ENCODE measurements at places on chromosomes 13 and 19.
A peak's percentile ranks its signal among the peaks of the same experiment; 100 is the strongest.

- no peak for DNase-seq
These were observed 129.3 kb downstream of the KCNRG start for GRCh38 chr13:50144246-50145160.

DNA sequence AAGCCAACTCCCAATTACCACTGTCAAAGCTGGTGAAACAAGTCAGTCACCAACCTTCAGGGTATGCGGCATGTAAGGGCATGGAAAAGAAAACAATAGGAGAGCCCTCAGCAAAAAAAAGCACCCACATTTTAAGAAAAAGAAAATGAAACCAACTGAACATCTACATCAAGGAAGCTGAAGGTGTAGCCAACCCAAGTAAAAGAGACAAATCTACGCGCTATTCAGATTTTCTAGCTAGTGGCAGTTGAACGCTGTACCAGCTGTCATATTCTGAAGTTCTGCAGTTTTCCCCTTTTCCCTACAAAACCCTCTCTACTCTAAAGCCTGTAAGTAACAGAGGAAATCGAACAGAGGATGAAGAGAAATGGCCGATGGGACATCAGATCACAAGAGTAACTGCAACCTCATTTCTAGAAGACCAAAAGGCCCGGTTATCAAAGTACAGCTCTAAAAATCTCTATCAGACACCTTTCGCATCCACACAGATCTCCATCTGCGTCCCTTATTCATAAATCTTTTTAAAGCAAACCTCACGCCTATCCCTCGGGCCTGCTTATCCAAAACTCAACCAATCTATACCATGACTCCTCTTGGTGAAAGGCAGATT is 1.4 kb downstream of the MYCBP2 start:
- no peak for DNase-seq

- no peak for DNase-seq
These were observed 6.3 kb downstream of the SMIM24 start for GRCh38 chr19:3474010-3474409.

DNA sequence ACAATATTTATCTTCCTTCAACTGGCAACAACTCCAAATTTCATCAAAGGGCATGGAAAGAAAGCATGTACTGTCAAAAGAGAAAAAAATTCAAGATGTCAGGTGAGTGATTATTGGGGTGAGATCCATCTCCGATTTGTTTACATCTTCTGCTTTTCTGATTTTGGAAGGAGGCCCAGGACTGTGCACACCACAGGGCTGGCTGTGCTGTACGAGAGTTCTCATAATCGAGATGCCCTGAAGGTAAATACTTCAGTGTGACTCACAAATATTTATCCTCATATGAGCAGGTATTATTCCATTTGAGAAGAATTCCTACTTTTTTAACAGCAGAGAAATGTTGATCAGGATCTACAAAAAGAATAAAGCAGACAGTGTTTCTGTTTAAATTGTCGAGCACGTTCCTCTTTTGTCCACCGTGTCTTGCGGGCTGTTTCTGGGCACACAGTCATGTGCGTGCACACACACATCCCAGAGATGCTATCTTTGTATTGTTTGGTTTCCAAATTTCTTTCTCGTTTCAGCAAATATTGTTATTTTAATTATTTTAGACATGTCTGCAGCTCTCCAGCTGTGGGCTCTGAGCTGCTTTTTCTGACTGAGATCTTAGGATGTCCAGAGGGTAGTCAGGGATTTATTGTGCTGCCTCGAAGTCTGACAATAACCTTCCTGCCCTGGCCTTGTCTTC is 103.8 kb downstream of the KL start:
- no peak for DNase-seq

DNA sequence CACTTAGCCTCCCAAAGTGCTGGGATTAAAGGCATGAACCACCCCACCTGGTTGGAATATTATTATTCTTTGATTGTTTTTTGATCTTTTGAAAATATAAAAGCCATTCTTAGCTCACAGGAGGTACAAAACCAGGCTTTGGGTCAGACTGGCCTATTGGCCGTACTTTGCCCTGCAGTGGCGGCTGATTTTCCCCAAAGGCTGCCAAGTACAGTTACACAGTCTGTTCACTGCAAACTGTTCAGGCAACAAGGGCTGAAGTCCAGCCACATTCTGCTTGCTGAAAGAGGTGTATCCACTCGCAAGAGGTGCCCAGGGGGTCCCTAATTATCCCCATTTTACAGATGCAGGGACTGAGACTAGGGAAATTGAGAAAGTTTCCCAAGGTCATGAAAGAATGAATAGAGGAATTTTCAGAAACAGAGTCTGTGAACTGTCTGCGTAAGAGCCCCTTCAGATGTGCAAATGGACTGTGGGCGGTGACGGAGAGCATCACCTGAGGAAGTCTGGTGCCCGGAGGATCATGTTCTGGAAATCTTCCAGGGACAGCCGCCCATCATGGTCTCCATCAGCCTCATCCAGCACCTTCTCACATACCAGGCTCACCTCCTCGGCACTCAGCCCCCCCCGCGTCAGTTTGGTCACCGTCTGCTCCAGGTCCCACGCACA is 9.0 kb downstream of the CIB3 start:
- no peak for DNase-seq

DNA sequence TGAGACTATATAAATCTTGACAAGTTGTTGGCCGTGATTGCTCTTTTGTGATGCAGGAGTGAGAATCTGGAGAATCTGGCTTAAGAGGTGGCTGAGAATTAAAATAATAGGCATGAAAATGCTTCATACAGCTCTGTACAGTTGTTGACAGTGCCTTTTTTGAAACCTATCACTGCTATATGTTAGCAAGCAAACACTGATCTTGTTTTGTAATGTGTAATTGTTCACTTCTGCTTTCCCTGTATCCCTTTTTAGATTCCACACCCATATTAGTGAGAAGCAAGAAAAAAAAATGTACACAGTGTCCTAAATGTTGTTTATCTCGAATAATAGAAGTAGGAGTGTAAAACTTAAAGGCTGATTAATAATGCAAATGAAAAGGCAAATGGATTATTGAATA is 31.1 kb downstream of the ITM2B start:
- no peak for DNase-seq

DNA sequence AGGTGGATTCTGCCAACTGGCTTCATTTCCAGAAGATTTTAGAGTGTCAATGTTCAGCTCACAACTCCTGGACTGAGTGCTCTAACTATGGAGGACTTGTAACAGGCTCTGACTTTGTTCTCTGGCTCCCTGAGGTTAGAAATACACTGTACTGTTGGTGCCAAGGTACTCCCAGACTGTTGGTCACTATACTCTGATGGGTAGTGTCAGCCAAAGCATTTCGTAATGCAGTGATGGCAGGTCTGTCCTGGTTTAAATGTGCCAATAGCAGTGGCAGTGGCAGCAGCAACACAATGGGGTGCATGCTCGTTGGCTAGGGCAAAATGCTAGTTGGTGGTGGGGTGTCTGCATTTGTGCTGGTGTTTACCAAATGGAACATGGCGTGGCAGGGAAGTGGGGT is 472.2 kb downstream of the TDRD3 start:
- no peak for DNase-seq

DNA sequence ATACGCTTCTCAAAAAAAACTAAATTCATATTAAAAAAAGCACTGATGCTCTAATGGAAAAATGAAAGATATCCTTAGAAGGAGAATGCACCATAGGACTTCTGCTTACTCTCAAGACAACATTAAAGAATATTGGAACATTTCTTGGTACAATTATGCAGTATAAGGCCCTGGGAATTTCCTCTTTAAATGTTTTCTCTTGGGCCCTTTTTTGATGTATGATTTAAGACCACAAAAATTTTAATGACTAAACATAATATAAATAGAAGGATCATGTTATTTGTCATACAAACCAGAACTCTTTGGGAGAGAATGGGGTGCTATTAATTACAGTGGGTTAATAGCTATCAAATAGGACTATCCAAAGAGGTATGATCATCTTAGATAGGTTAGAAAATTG is 403.7 kb downstream of the FGF14 start:
- DNase-seq = no peak

DNA sequence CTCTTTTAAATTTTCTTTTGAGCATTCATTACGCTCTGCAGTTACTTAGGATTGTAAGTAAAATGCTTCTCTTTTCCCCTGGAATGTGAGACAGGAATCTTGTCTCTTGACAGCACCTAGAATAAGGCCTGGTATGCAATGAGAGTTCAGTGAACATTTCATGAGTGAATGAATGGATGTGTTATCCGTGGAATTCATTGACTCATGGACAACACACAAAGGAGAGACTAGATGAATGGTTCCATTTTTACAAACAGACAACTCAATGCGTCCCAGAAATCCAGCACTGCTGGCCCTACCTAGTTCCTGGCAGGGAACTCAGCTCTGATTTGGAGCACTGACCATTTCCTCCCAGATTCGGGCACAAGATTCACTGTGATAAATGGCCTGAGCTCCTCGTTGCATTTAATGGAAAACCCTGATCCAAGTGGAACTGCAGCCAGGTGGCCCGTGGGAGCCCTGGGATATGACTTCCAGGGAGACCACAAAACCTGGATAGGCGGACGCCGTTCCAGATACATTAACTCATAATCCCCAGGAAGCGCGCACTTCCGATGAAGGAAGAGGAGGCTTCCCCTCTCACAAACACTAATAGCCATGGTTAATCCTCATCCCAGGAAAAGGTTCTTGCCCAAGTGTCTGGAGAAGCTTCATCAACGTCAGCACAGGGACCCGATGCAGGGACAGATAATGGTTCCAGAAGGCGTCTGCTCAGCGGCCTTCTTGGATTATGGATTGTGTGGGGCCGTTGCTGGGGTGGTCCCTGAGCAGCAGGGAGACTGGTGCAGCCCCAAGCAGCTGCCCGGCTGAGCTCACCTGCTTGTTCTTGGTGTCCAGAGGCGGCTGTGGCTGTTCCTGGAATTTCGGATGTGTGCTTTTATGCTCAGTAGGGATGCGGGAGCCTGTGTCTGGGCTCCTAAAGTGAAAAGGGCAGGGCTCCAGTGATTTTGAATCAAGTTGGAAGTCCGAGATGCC is 211.1 kb upstream of the TSHZ3 start:
- no peak for DNase-seq

DNA sequence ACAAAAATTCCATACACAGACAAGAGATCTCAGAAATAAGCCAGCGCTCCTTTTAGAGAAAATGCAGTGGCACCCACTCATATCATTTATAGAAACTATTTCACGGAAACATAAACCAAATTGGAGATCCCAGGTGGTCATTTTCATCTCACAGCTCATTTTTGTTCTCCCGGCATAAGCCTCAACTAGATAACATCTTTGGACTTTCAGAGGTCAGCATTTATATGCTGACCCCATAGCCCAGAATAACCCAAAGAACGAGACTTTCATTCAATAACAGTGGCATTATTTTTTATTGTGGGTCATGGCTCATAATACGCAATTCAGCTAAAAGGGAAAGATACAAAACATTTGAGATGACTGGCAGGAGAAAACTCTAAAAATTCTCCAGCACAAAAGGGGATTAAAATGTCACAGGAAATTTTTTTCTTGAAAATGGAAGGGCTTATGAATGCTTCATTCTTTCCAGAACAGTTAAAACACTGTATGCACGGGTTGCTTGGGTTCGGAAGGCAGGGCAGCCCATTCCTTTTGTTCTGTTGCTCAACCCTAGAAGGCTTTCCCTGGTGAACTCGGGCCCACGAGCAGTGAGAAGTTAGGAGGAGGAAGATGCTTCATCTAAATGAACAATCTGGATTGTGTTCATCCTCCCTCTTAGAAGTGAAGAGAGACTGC is 24.0 kb downstream of the STARD13 start:
- DNase-seq = no peak

DNA sequence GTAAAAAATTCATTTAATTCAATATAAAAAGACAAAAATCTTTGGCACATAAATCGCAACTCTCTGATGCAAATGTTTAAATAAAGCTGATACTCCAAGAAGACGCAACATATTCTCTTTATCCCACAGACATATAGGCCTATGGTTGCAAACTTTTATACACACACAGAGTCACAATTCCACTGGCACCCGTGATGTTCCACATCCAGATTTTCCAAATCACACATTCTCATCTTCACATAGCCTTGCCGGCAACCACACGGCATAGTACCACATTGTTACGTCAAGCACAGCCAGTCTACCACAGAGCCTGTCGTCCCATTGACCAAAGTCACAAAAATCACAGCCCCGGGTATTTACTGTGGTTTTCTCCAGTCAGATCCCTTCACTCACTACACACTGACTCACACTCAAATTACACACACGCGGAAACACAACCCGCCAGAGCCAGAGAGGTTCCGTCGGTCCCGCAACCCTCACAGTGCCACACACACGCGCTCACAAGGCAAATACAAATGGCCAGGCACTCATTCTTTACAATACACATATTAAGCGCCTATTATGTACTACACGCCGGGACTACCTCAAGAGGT is 546 bp upstream of the ZNF546 start:
- peak; percentile 25 for DNase-seq

- no peak for DNase-seq
These were observed 159.7 kb downstream of the IER2 start for GRCh38 chr19:13309864-13310263.

GRCh38 chr19:18453269-18454024 is 15.5 kb upstream of the ISYNA1 start:
- DNase-seq = no peak

- DNase-seq = no peak
These were observed 12.2 kb upstream of the CCDC97 start for GRCh38 chr19:41297628-41298347.

DNA sequence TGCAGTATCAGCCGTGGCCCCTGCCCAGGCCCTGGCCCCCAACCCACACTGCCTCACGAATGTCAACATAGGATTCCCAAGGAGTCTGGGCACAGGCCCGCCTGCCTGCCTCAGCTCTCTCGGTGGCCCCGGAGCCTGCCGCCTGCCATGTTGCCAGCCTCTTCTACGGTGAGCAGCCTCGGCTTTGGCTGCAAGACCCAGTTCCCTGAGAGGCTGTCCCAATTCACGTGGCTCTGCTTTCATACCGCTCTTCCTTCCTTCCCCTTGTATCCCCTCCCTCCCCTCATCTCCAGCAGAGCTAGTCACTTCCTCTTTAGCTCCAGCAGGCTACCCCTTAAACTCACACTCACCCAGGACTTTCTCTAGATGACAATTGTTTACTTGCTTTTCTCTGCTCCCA is 42.7 kb downstream of the SERP2 start:
- DNase-seq = no peak

- no peak for DNase-seq
These were observed 36.8 kb upstream of the PSG9 start for GRCh38 chr19:43306097-43306496.

DNA sequence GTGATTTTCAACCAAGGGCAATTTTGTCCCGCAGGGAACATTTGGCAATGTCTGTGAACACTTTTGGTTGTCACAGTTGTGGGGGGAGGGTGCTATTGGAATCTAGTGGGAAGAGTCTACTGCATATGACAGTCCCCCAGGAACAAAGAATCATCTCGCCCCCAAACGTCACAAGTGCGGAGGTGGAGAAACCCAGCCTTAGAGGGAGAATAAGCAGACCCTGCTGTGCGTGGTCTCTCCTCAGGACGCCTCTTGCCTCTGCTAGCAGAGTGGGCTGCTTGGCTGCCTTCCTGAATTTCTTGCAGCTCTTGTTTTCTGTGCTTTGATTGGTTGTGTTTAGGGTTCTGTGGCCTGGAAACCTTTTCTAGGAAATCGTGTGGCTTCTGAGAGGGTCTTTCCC is 42.5 kb downstream of the NFIX start:
- no peak for DNase-seq

GRCh38 chr19:15820646-15821045 is 5.2 kb upstream of the OR10H1 start:
- DNase-seq = no peak

- DNase-seq = peak; percentile 15
These were observed 1687.5 kb downstream of the EFNB2 start for GRCh38 chr13:104847922-104848321.

- DNase-seq = no peak
These were observed 37.4 kb downstream of the ZNF787 start for GRCh38 chr19:56083668-56084067.

GRCh38 chr19:15488489-15489226 is 9.4 kb upstream of the PGLYRP2 start:
- no peak for DNase-seq

All from NCI-H2171 (cell line).